Amygdala (tissue), 56 donors: ENCODE measurements at places on chromosomes 4 and X.

- DNase-seq: no peak
Measured at GRCh38 chr4:153634738-153635353, 49.2 kb upstream of the TLR2 start.

- DNase-seq: no peak
Measured at GRCh38 chrX:24025741-24026403, 1.1 kb downstream of the KLHL15 start.

GRCh38 chrX:30504309-30504708 lies 73.3 kb downstream of the TASL start:
- no peak for DNase-seq

DNA sequence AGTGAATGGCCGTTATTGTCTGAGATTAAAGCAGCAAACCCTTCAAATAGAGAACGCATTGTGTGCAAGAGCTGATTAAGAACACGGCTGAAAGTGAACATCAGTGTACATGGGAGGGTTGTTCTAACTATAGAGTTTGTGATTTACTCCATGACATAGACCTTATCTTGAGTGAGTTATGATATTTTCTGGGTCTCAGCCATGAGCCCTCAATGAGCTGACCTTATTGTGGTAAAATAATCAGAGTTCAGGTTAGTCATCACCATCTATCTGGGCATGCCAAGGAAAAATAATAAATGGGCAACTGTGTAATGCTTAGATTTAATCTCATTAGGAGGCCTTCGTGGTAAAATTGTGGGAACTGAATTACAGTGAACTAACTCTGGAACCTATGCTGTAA lies 33.2 kb upstream of the CLDN24 start:
- DNase-seq: no peak

DNA sequence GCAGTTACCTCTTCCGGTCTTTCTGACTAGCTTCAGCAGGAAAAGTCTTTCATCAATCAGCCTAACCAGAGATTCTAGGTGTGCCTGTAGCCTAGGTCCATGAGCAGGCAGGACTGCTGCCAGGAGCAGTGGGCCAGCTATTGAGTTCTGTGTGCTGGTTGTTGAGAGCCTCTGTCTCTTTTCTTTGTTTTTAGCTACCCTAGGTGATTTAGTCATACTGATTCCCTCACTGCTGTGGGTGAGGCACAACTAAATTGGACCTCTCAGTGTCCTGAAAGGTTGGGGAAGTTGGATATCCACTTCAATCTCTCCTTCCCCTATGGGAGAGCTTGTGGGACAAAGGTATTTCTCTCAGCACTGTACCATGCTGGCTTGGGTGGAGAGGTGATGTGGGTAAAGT lies 354.9 kb downstream of the GPAT3 start:
- DNase-seq: no peak

- no peak for DNase-seq
Measured at GRCh38 chr4:53478671-53479456, 101.4 kb downstream of the FIP1L1 start.

DNA sequence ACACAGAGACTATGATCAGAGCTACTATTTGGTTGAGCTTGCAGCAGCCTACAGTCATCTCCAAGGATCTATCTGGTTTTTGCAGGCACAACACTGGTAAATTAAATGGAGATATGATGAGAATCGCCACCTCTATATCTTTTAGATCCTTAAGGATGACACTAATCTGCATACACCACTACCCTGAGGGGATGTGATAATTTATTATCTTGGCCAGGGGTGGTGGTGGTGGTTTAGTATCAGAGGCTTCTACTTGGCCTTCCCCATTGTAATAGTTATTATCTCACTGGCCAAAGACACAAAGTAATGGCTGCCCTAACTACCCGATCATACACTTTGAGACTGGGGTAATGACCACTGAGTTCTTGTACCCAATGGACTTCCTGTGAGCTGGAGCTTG lies 21.2 kb downstream of the CCDC160 start:
- DNase-seq: no peak

- no peak for DNase-seq
Measured at GRCh38 chr4:163816494-163816893, 322.0 kb downstream of the TMA16 start.

DNA sequence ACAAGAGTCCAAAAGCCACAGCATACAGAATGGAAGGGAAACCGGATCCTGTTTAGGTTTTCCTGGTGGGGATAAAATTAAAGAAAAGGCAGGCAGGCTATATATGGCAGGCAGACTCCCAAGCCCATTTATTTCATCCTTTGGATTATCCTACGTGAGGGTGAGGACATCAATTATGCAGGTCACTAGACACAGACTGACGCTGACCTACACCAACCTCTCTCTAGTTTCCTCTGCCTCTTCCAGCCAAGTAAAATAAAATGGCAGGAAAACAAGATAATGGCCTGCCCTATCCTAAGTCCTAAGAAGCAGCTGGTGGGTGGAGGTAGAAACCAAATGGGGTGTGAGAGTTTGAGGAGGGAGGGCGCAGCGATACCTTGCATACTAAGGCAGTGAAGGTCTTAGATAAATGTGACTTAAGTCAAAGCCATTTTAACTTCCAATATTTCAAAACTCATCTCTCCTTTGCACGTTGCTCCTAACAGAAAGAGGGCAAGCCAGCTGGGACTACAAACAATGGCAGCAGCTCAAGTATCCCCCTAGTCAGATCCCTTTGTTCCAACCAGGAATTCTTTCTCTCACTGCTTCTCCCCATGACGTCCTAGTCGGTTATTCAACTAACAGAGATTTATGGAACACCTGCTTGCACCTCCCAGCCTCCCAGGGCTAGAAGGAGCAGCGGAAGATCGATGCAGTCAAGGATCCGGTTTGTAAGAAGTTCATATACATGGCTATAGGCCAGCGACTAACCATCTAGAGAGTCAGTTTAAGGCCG lies 72.8 kb downstream of the IRF2 start:
- no peak for DNase-seq

DNA sequence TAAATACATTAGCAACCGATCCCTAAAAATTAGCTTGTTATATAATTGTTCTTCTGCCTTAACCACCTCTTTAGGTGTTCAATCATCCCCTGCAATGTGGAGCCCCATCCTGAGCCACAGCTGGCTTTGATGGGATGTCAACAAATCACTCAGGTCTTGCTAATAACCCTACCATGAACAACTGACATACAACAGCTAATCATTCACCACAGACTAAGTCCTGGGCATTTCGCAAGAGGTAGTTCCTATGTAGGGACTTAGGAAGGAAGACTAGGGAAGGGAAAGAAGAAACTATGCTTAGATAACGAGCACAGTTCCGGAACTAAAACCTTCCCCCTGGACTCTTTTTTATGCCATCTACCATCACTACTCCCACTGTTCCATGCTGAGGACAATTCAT lies 63.6 kb upstream of the PTCHD1 start:
- DNase-seq: no peak

DNA sequence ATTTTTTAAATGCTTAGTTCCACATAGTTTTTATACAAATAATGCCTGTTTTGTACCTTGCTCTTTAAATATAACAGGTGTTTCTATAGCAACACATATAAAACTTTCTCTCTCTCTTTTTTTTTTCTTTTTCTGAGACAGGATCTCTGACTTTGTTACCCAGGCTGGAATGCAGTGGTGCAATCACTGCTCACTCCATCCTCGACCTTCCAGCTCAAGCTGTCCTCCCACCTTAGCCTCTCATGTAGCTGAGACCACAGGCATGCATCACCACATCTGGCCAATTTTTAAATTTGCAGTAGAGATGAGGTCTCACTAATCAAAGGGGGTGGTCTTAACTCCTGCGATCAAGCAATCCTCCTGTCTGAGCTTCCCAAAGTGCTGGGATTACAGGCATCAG lies 18.3 kb upstream of the SULT1E1 start:
- DNase-seq: no peak

- no peak for DNase-seq
Measured at GRCh38 chr4:94345266-94345665, 2.6 kb upstream of the HPGDS start.

- DNase-seq: no peak
Measured at GRCh38 chrX:121146059-121146628, 98.7 kb downstream of the GLUD2 start.

DNA sequence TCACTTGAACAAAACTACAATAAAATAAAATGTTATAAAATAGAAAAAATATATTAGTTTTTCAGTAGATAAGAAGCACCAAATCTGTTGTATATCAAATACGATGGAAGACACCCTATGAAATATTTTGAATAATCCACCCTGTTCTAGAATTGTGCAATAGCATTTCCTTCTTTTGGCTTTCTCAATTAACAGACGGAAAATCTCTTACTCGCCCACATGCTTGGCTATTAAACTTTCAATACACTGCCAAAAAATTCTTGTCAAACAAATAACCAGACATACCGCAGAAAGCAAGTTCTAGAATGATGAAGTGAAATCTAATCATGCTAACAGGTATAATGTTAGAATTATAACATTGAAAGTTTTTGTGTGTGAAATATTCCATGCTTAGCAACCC lies 671.6 kb upstream of the SLIT2 start:
- no peak for DNase-seq

GRCh38 chr4:38832206-38832605 lies 24.4 kb downstream of the TLR6 start:
- DNase-seq: no peak

GRCh38 chrX:122113896-122114295 lies 1066.5 kb downstream of the GLUD2 start:
- no peak for DNase-seq

DNA sequence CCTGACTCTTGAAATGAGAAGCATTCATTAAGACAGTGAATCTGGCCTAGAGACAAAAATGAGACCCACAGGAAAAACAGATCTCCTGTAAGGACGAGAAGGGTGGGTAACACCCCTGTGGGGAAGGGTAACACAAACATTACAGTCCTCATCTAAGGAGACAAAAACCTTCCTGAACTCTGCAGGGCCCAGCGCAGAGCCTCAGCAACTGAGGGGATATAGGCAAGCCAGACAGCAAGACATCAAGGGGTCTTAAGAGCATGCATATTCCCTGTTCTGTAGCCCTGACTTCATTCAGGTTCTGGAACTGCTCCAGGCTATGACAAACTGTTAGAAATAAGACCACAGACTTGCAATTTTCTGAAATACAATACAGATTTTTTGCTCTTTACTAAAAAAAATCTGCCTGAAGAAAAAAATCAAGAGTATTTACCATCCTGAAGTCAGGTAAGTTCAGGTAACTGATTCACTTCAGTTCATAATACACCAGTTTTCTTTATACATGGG lies 15.5 kb downstream of the COX18 start:
- DNase-seq: no peak

DNA sequence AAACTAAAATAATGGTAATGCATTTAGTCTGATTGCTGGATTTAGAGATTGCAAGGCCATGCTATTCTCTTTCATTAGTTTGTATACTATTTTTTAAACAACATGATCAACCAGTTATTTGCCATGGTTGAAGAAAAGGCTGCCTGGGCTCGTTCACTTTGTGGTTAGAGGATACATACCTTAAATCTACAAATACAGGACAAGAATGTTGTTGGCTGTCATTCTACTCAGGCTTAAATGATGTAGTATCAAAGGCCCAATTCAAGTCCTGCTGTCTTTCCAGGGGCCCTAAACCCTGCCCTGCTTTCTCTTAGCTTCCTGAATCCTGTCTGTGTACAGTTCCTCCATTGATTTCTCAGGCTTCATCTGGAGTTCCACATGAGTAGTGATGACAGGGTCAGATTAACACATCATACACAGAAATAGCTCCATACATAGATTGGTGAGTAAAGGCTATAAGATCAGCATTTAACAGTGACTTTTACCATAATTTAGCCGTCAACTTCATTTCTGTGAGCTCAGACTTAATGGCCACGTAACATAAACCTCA lies 114.9 kb upstream of the GPRIN3 start:
- DNase-seq: no peak

- DNase-seq: no peak
Measured at GRCh38 chrX:17633546-17633945, 103.7 kb upstream of the SCML1 start.

- DNase-seq: no peak
Measured at GRCh38 chr4:104869831-104870230, 276.8 kb upstream of the TET2 start.

- no peak for DNase-seq
Measured at GRCh38 chr4:79759793-79760192, 313.2 kb downstream of the ANTXR2 start.

- peak; percentile 11 for DNase-seq
Measured at GRCh38 chrX:112704187-112704586, 24.4 kb upstream of the LHFPL1 start.

- peak; percentile 32 for DNase-seq
Measured at GRCh38 chrX:153592966-153593688, 5.8 kb downstream of the CCNQ start.

DNA sequence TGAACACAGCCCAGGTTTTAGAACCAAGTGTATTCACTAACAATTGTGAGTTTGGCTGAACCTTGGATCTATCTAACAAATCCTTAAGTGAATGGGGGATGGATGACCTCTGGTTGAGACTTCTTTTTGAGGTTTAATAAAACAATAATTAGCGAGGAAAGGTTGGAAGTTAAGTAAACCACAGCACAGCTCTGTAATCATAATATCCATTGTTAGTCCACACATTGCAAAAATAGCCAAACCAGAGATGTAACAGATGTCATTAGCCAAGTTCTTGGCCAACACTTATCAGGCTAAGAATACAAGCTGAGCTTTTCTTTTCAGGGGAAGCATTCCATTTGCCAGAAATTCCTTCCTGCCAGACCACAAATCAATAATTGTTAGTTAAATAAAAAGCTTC lies 59.1 kb downstream of the FREM3 start:
- DNase-seq: no peak

- DNase-seq: no peak
Measured at GRCh38 chrX:148871422-148872160, 371.2 kb downstream of the AFF2 start.

DNA sequence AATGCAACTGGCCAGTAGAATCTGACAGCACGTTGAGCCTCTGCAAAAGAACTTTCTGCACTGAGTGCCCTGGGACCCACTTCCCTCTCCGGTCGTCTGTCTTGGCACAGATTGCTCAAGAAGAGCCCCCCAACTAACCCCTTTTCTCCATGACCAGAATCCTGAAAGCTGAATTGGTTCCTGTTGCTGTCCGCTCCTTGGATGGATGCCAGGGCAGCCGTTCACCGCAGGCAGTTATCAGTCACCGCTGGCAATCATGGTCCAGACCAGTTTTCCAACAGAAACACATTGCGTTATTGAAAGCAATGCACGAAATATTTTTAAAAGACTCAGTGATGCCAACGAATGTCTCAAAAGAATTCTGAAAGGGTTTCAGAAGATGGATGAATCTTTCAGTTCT lies 733.7 kb upstream of the FRG1 start:
- no peak for DNase-seq
